Stimulated activated CD4-positive, alpha-beta T cell treated with anti-CD3 and anti-CD28 coated beads, Interleukin-2, amount 100 ng/mL, for 24 hours (primary cell): ENCODE measurements at places on chromosomes 4 and X.

- no peak for DNase-seq
Measured at GRCh38 chr4:184030036-184030435, 124.9 kb downstream of the STOX2 start.

GRCh38 chr4:1241466-1241935, 7.4 kb downstream of the CTBP1 start:
- no peak for DNase-seq

- peak; percentile 61 for DNase-seq
Measured at GRCh38 chr4:151117371-151117962, 18.0 kb downstream of the RPS3A start.

- DNase-seq, result no peak
Measured at GRCh38 chrX:103396660-103397059, 20.3 kb downstream of the BEX3 start.

DNA sequence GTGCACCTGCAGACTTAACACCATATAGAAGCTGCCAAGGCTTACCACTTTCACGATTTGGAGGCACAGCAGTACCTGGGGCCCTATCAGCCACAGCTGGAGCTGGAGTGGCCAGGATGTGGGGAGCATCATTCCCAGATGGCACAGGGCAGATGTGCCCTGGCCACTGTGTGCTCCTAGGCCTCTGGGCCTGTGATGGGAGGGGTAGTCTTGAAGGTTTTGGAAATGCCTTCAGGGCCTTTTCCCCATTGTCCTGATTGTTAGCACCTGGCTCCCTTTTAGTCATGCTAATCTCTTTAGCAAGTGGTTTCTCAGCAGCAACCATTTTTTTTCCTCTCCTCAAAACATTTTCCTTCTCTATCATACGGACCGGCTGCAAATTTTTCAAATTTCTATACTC, 490.2 kb downstream of the RAB28 start:
- no peak for DNase-seq

GRCh38 chrX:46841346-46841745, 4.5 kb downstream of the RP2 start:
- no peak for DNase-seq

GRCh38 chr4:24279469-24279868, 304.9 kb downstream of the DHX15 start:
- DNase-seq, result no peak

- no peak for DNase-seq
Measured at GRCh38 chrX:79452881-79453280, 85.7 kb upstream of the ITM2A start.

GRCh38 chrX:2500091-2500802, 529 bp downstream of the DHRSX start:
- no peak for DNase-seq

DNA sequence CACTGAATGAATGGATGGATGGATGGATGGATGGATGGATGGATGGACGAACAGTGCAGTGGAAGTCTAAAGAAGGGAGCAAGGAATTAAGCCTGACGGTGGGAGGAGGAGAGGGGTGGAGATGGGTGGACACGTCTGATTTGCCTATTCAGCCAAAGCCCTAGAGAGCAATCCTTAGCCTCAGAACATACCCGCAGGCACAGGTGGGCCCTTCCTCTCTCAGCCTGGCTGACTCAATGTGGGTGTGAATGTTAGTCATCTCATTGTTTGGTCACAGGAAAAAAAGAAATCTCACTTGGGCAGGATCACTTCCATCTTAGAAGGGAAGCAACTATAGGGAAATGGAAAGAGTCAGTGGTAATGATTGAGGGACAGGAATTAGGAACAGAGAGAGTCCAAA, 165.9 kb downstream of the PJA1 start:
- no peak for DNase-seq

DNA sequence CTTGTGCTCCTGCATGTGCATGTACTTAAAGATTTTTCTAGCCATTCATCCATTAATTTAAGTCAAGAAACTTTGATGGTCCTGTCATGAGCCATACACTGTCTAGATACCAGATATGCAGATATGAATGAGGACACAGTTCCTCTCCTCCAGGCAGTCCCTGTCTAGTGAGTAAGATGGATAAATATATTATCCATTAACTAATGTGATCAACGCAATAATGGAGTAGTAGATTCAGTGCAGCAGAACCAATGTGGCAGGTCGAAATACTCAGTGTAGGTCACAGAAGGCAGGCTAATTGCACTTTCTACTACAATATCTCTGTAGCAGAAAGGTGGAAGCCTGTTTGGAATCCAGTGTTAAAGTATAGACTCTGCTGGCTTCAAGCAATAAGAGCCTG, 112.5 kb downstream of the PCDH7 start:
- DNase-seq, result no peak

DNA sequence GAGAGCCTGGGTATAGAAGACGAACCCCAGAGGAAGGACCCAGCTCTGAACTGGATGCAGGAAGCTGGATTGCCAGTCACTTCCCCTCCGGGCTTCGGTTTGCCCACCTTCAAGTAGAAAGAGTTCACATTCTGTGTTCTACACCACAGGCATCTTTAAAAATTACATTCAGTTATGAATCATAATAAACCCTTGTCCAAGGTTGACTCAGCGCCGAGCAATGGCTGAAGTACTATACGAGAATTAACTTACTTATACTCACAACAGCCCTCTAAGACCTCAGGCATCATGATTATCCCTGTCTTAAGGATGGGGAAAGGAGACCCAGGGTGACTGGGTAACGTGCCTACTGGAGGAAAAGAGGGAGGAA, 72.5 kb downstream of the EVC2 start:
- DNase-seq, result no peak

- no peak for DNase-seq
Measured at GRCh38 chr4:76757418-76757939, 140.5 kb downstream of the SOWAHB start.

GRCh38 chr4:3880615-3881120, 114.5 kb downstream of the ADRA2C start:
- peak; percentile 77 for DNase-seq

- DNase-seq, result no peak
Measured at GRCh38 chr4:79492148-79492547, 84.1 kb upstream of the GK2 start.

DNA sequence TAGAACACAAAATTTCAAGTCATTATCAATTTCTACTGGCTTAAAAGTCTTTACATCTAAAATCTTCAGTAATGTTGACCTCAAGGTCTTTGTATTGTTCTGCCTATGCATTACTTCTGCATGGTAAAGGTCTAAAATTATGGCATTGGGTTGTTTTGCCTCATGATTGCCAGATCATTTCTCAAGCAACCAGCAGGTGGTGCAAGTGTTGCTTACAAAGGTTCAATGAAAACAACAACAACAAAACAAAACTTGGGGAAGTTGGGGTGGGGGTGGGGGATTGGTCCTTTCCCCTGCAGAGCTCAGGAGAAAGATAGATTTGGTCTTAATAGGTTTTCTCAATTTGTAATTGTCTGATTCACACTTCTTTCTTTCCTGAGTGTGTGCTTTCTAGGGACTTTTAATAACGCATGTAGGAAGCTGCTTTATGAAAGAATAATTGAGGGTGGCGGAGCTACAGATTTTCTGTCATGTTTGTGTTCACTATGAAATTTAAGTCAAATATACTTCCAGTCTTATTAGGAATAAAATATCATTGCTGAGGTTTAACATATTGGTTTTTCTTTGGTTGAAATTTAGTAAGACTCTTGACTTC, 145.1 kb downstream of the COL4A5 start:
- DNase-seq, result no peak

- DNase-seq, result no peak
Measured at GRCh38 chr4:13905543-13905942, 278.0 kb upstream of the BOD1L1 start.

- no peak for DNase-seq
Measured at GRCh38 chrX:2283111-2283859, 217.5 kb downstream of the DHRSX start.

DNA sequence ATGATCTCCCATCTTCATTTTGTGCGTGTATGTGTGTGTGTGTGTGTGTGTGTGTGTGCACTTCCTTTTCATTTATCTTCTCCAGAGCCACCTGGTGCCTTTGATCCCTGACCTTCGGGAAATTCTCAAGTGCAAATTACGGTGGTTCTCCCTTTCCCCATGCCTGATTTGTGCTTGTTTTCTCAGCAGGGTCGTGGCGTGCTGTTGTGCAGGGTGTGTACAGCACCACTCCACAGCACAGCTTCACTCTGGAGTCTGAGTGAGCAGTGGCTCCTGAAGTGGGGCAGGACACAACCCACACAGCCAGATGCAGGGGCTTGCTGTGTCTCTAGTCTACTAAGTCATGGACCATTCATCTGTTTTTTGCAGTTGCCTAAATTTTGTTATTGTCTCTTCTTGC, 114.2 kb upstream of the TBC1D9 start:
- DNase-seq, result no peak

GRCh38 chr4:12770351-12770750, 713.8 kb downstream of the RAB28 start:
- no peak for DNase-seq

DNA sequence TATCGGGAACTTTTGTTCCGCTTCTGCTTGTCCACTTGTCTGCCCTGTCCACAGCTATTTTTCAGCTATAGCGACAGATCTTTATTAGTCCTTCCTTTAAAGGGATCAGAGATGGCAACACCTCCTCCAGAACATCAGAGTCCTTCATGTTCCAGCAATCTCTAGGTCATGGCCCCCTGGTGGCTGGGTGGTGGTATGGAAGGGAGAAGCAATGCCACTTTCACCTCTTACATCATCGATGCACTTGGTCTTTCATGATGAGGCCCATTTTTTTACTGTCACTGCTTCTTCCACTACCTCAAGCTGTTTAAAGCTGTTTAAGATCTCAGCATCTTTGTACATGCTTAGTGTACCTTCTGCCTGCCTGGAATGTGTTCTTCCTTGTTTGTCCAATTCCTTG, 106.7 kb downstream of the ARHGAP6 start:
- DNase-seq, result peak; percentile 56

GRCh38 chr4:180960743-180961401, 1282.3 kb upstream of the TENM3 start:
- no peak for DNase-seq

GRCh38 chr4:2245057-2245786, 3.3 kb upstream of the HAUS3 start:
- DNase-seq, result peak; percentile 16

GRCh38 chrX:55264816-55265215, at the start of gene PAGE3:
Gene PAGE3, minus strand, starts transcription at chrX:55264916. Its CDS starts 1,013 bp downstream, at chrX:55263903.
- DNase-seq, result no peak

GRCh38 chrX:115652221-115652620, 91.2 kb downstream of the PLS3 start:
- no peak for DNase-seq

DNA sequence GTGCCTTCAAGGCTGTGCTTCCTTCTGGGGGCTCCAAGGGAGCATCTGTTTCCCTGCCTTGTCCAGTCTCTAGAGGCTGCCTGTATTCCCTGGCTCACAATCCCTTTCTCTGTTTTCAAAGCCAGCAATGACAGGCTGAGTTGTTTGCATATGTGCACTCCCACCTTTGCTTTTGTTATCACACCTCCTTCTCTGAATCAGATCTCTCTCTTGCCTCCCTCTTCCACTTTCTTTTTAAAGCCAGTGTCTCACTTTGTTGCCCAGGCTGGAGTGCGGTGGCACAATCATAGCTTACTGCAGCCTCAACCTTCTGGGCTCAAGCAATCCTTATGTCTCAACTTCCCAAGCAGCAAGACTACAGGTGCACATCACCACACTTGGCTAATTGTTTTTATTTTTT, 37.1 kb upstream of the LEF1 start:
- DNase-seq, result peak; percentile 5

GRCh38 chr4:41318839-41319530, 62.3 kb downstream of the UCHL1 start:
- DNase-seq, result no peak

- no peak for DNase-seq
Measured at GRCh38 chr4:172786039-172786792, 382.4 kb upstream of the GALNT7 start.

GRCh38 chr4:56186808-56187523, 200.3 kb downstream of the AASDH start:
- DNase-seq, result no peak

DNA sequence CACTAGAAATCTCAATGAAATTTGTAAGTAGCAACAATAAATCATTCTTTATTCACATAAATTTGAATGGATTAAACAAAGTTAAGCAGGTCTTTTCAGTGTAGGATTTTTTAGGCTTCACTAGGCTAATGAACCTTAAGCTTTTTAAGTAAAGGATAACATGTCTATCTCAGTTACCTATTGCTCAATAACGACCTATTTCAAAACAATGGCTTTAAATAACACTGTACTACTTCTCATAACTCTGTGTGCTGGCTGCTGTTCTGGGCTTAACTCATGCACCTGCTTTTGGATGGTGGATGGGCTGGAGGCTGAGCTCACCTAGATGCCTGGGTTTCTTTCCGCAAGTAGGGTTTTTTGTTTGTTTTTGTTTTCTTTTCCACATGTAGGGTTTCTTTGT, 495.0 kb upstream of the SLIT2 start:
- DNase-seq, result no peak

DNA sequence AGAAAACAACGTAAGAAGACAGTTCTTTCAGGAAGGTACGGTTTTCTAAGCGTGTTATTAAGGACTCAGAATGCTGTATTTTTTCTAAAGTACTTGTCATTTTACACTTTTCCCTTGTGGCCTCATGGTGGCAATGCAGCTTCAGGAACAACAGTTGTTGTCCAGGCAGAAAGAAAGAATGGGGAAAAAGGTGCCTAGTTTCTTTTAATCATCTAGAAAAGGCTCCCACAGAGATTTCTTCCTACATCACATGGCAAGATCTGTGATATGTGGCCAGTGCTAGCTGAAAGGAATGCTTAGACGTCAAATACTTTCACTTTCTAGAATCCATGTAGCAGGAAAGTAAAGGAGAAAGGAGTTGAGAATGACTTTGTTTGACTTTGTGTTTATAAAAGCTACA, 49.0 kb upstream of the TRAM1L1 start:
- DNase-seq, result no peak

- no peak for DNase-seq
Measured at GRCh38 chrX:136711147-136711546, 63.2 kb downstream of the CD40LG start.

GRCh38 chrX:85504381-85504780, 124.9 kb upstream of the POF1B start:
- no peak for DNase-seq

DNA sequence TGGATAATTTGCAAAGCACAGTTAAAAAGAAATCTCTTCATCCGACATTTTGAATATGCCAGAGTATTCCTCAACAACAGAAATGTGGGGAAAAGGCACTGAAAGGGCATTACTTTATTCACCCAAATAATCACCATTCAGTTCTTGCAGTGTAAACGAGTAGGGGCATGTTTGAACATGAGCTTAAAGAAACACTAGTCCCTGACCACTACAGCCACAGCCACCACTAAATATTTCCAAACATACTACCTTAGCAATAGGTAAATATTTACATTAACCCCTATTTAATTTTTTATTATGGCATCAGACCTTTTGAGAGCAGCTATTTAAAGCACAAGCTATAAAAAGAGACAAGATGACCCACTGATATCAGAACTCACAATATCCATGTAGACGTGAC, 27.6 kb downstream of the MCF2 start:
- no peak for DNase-seq

DNA sequence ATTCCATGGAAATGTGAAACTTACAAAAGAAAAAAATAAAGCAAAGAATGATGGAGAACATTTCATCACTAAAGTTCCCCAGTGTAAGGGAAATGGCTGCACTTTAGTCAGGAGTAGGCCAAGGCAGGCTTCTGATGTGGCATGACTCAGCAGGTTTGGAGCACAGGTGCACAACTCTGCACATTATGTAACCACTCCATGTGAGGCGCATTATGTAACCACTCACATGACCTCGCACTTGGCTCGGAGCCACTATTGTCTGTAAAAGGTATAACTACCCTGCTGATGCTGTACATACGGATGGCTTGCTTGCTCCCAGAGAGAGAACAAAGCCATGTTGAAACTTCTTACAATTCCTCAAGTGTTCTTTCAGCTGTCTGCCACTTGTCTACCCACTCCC, 727.6 kb downstream of the TRAM1L1 start:
- no peak for DNase-seq
